ENCODE measurements at places on chromosomes 5 and 9. TPM values are rescaled to one million over a fixed set of nuclear protein-coding genes. Genes with fewer than 3 reads are reported as not detected.

DNA sequence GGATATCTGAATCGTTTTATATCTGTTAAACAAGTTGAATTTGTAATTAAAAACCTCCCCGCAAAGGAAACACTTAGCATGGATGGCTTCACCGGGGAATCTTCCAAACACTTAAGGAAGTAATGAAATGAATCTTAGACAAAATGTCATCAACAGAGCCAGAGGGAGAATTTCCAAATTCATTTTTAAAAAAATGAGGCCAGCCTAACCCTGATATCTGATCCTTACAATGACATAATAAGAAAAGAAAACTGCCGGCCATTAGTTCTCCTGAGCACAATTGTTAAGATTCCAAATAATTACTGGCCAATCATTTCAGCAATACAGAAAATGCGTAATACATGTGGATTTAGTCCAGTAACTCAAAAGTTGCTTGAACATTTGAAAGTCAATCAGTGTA is 6.1 kb upstream of the KIF12 start:
- peaks cover 4% of the 10 kb centered on the region for H3K27me3 ChIP-seq
- no peaks in the 10 kb centered on the region for H3K36me3 ChIP-seq
- no peaks in the 10 kb centered on the region for H3K4me1 ChIP-seq

GRCh38 chr5:27701931-27702903 is 663.8 kb upstream of the CDH9 start:
- H3K27me3 ChIP-seq: no peaks in the 10 kb centered on the region
- H3K4me3 ChIP-seq: no peak overlapping the region
- H3K4me1 ChIP-seq: no peaks in the 10 kb centered on the region
- DNase-seq: no peak
- H3K27ac ChIP-seq: no peak overlapping the region
- H3K36me3 ChIP-seq: no peaks in the 10 kb centered on the region

GRCh38 chr5:176529741-176530141 is 7.5 kb downstream of the RNF44 start:
- H3K4me3 ChIP-seq: no peak overlapping the region
- H3K27me3 ChIP-seq: no peaks in the 10 kb centered on the region
- H3K27ac ChIP-seq: no peak overlapping the region
- H3K4me1 ChIP-seq: peaks cover 37% of the 10 kb centered on the region
- H3K36me3 ChIP-seq: peaks cover 56% of the 10 kb centered on the region

DNA sequence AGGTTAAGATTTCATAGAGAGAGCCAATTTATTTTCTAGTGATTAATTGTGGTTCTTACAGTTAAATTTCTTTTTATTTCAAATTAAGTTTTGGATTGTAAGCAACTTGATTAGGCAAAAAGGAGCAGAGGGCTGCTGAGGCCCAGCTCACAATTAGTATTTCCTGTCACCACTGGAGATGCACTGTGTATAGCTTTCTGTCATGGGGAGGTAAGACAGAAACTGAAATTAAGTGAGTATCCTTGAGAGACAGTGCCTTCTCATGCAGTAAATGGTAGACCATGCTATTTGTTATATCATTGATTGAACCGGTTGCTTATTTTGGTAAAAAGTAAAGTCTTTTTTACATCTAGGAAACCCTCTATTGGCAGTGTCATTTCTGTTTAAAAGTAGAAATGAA is 190.7 kb downstream of the CCDC171 start:
- H3K4me3 ChIP-seq: no peak overlapping the region
- no peak overlapping the region for H3K27ac ChIP-seq
- no peaks in the 10 kb centered on the region for H3K36me3 ChIP-seq
- no peaks in the 10 kb centered on the region for H3K4me1 ChIP-seq
- DNase-seq: no peak

GRCh38 chr5:116374434-116374852 is 200.2 kb downstream of the SEMA6A start:
- H3K4me1 ChIP-seq: no peaks in the 10 kb centered on the region
- no peaks in the 10 kb centered on the region for H3K27me3 ChIP-seq
- H3K36me3 ChIP-seq: no peaks in the 10 kb centered on the region
- H3K4me3 ChIP-seq: no peak overlapping the region
- H3K27ac ChIP-seq: no peak overlapping the region

Gene MYMK
- not detected for total RNA-seq

DNA sequence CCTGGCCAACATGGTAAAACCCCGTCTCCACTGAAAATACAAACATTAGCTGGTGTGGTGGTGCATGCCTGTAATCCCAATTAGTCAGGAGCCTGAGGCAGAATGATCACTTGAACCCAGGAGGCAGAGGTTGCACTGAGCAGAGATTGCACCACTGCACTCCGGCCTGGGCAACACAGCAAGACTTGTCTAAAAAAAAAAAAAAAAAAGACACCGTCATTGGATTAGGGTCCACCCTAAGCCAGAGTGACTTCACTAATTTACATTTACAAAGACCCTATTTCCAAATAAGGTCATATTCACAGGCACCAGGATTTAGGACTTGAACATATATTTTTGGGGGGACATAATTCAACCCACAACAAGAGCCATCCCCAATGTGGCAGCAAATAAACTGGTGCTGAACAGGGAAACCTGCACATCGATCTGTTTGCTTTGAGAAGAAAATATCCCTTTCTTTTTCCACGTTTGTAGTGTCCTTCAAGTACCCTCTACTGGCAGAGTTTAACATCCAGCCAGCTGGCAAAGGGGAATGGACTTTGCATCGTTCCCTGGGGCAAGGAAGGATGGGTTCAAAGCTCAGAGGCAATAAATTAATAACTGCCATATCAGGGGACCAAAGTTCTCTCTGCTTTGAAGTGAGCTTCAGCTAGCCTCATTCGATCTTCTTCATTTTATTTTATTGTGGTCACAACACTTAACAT is 3.7 kb upstream of the DNAJC25 start:
- H3K4me1 ChIP-seq: peaks cover 16% of the 10 kb centered on the region
- no peaks in the 10 kb centered on the region for H3K27me3 ChIP-seq
- no peak overlapping the region for H3K4me3 ChIP-seq
- DNase-seq: no peak
- no peaks in the 10 kb centered on the region for H3K36me3 ChIP-seq

DNA sequence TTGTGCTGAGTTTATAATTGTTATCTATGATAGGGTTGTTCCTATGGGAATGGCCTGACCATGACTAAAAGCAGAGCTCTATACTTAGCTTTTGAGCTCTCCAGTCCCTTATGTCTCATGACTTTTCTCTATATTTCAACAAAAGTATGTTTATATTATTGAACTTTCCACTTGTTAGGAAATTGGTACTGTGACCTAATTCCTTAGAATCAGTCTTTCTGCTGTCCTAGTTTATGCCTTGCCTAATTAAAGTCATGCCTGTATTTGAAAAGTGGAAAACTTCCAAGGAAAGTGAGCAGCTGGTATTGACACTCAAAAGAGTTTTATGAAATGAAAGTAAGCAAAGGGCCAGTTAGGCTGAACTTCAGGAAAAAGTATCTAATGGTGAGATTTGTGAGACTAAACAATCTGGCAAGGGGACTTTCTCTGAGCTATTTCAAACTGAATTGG is 68.6 kb downstream of the XRCC4 start:
- H3K4me1 ChIP-seq: no peaks in the 10 kb centered on the region
- H3K27me3 ChIP-seq: no peaks in the 10 kb centered on the region
- DNase-seq: no peak
- H3K27ac ChIP-seq: no peak overlapping the region
- no peaks in the 10 kb centered on the region for H3K36me3 ChIP-seq

GRCh38 chr5:83548581-83548980 is 77.0 kb downstream of the VCAN start:
- no peaks in the 10 kb centered on the region for H3K36me3 ChIP-seq
- no peaks in the 10 kb centered on the region for H3K4me1 ChIP-seq
- no peak overlapping the region for H3K27ac ChIP-seq
- H3K4me3 ChIP-seq: no peak overlapping the region
- no peak for DNase-seq
- H3K27me3 ChIP-seq: no peaks in the 10 kb centered on the region

DNA sequence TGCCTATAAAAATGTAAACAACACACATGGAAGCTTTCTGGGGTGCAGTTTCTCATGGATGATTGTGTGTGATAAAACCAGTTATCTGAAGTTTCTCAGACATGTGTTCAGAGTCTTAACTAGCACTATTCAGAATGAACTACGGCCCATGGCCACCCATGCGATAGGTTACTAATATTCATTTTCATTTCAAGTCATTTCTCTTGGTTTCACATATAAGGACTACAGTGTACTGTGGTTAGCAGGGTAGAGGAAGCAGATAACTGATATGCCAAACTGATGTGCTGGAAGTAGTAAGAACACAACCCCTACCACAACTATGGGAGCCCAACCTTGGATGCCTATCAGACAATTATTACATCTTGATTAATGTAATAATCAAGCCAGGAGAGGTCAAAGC is 372.1 kb downstream of the DTWD2 start:
- no peak overlapping the region for H3K4me3 ChIP-seq
- no peaks in the 10 kb centered on the region for H3K36me3 ChIP-seq
- H3K27ac ChIP-seq: no peak overlapping the region
- H3K27me3 ChIP-seq: no peaks in the 10 kb centered on the region
- no peak for DNase-seq
- no peaks in the 10 kb centered on the region for H3K4me1 ChIP-seq

Gene POLK
- total RNA-seq: 38.2 TPM

DNA sequence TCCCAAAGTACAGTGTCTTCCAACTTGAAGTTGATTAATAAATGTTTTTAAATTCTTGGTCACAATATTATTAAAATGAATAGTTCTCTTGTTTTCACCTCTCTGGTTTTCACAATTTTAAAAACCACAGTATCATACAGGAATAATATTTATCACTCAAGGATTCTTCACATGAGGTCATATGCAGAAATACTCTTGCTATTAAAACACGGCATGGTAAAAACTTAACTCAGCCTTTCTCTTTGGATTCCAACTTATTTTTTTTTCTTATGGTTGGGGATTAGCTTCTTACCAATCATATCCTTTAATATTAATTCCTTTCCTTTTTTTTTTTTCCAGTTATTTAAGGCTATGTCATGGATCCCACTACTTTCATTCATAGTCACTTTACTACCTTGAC is 289.4 kb downstream of the ADAMTS6 start:
- H3K36me3 ChIP-seq: no peaks in the 10 kb centered on the region
- no peak overlapping the region for H3K27ac ChIP-seq
- no peaks in the 10 kb centered on the region for H3K27me3 ChIP-seq
- DNase-seq: no peak
- no peak overlapping the region for H3K4me3 ChIP-seq
- H3K4me1 ChIP-seq: no peaks in the 10 kb centered on the region

GRCh38 chr5:88207575-88207974 is 61.1 kb downstream of the TMEM161B start:
- no peak overlapping the region for H3K4me3 ChIP-seq
- peaks cover 11% of the 10 kb centered on the region for H3K36me3 ChIP-seq
- no peaks in the 10 kb centered on the region for H3K27me3 ChIP-seq
- H3K27ac ChIP-seq: no peak overlapping the region
- no peaks in the 10 kb centered on the region for H3K4me1 ChIP-seq
- no peak for DNase-seq

- DNase-seq: no peak
- peaks cover 19% of the 10 kb centered on the region for H3K4me1 ChIP-seq
- H3K36me3 ChIP-seq: no peaks in the 10 kb centered on the region
- no peak overlapping the region for H3K4me3 ChIP-seq
Observed at GRCh38 chr9:123639743-123640142, 283.7 kb downstream of the CRB2 start.

DNA sequence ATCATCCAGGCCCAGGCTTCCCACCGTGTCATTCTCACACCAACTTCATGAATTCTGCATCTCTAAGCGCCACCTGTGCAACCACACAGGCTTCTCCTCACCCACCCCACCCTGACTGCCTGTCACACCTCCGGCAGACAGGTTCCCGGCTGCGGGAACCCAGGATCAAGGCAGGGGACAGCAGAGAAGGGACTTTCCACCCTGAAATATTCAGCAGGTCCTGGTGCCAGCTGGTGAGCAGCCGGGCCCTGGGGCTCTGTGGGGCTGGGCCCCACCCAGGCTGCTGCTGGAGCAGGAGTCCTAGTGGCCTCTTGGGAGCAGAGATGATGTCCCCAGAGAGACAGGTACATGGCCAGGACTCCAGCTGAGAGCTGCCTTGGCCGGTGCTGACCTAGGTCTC is 12.7 kb downstream of the ANXA6 start:
- H3K4me1 ChIP-seq: peaks cover 38% of the 10 kb centered on the region
- DNase-seq: no peak
- peaks cover 29% of the 10 kb centered on the region for H3K36me3 ChIP-seq

DNA sequence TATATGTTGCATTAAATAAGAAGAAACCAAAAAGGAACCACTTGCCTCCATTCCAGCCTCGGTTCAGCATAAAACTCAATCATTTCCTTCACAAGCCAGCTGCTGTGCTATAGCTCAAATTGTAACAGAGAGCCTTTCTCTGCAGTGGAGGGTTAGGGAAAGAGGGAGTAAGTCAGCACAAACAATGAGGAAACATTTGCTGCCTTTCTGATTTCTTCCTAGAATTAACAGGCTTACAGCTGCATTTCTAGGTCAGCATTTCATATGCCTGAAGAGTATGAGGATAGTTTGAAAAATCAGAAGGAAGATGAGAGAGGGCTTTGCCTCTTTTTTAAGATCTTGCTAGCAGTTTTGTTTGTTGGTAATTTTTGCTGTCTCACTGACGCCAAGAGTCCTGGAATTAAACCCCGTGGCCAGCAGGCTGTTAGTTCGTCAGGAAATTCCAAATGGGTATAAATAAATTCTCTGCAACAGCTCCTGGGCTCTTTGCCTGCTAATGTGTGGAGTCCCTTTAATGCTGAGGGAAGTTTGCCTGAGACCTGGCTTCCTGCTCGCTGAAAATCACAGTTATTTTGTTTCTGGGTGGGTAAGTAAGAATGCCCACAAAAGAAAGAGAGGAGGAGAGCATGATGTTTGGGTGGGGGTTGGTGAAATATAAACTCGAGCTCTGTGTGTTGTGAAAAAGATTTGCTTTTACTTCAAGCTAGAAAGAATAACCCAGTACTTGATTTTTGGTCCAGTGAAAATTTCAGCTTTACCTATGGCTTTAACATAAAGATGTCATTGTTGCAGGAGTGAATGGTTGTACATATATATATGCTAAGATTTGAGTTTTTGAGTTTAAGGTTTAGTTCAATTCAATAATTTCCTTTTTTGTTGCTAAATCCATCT is 148.1 kb upstream of the DMRT1 start:
- peak overlapping the region; percentile 9 for H3K4me3 ChIP-seq
- no peaks in the 10 kb centered on the region for H3K36me3 ChIP-seq
- DNase-seq: no peak
- H3K4me1 ChIP-seq: peaks cover 35% of the 10 kb centered on the region

- no peak for DNase-seq
- peaks cover 68% of the 10 kb centered on the region for H3K36me3 ChIP-seq
- H3K27ac ChIP-seq: peak overlapping the region; percentile 1
- peaks cover 48% of the 10 kb centered on the region for H3K4me1 ChIP-seq
- H3K4me3 ChIP-seq: peak overlapping the region; percentile 29
Observed at GRCh38 chr9:132351404-132352045, 3.3 kb downstream of the SETX start.

GRCh38 chr9:116238225-116238624 is 84.6 kb downstream of the PAPPA start:
- no peak for DNase-seq
- peaks cover 3% of the 10 kb centered on the region for H3K4me1 ChIP-seq
- no peak overlapping the region for H3K4me3 ChIP-seq
- no peaks in the 10 kb centered on the region for H3K36me3 ChIP-seq
- H3K27me3 ChIP-seq: no peaks in the 10 kb centered on the region

Data from upper lobe of right lung (tissue), 1 donor.